ENCODE measurements at places on chromosomes 4 and X. TPM values are rescaled to one million over a fixed set of nuclear protein-coding genes. Genes with fewer than 3 reads are reported as not detected.

The C4orf46 gene
- polyA plus RNA-seq = 24.4 TPM

The RRH gene
- polyA plus RNA-seq = 0.47 TPM

The GBA3 gene
- polyA plus RNA-seq = 0.07 TPM

The MAP7D3 gene
- polyA plus RNA-seq = 15.4 TPM

The HERC6 gene
- polyA plus RNA-seq = 12.4 TPM

DNA sequence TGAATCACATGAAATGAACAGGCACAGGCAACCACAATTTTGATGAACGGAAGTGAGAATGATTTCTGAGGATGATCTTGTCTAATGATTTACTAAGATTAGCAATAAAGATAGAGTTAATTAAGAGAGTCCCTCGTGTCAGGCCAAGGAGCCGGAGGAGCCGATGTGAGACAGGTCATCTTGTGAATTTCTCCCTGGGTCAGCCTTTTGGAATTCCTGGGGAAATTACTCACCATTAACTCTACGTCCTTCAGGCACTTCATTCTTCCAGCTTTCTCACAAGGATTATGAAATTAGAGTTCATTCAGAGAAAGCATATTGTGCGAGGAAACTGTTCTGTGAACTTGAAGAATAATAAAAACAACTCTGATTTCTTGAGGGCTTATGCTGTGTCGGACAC lies 86.7 kb downstream of the PSAPL1 start:
- DNase-seq = no peak

DNA sequence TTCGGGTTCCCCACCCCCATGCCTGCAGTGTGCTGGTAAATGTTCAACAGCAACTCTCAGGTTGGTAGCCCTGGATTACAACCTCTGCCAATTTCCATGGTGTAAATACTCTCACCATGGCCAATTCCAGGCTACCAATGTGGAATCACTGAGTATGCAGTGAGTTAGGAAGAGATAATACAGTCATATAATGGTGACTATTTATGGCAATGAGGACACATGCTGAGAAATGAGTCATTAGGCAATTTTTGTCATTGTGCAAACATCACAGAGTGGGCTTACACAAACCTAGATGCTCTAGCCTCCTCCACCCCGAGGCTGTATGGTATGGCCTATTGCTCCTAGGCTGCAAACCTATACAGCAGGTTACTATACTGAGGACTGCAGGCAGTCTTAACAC lies 4.6 kb upstream of the CLDN24 start:
- DNase-seq = no peak

DNA sequence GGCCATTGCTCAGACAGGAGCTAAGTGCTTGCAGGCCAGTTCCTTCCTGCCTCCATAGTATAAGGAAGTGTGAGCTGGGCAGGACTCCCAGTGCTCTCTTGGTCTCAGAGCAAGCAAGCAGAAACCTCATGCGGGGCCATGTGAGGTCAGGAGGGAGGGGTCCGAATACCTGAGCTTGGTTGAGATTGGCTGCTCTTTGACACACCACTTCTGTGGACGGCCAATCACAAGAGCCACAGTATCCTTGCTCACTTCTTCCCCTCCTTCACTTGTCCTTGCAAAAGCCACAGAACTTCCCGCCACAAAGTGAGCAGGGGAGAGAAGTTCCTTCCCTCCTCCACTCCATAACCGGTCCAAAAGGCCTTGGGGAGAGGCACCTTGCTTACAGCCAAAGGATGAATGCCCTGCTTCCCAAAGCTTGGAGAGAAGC lies 56.7 kb downstream of the PRPS1 start:
- peak; percentile 91 for DNase-seq

GRCh38 chr4:110139815-110140214 lies 58.6 kb downstream of the ELOVL6 start:
- DNase-seq = no peak

GRCh38 chrX:13520936-13521335 lies 48.5 kb upstream of the EGFL6 start:
- no peak for DNase-seq

DNA sequence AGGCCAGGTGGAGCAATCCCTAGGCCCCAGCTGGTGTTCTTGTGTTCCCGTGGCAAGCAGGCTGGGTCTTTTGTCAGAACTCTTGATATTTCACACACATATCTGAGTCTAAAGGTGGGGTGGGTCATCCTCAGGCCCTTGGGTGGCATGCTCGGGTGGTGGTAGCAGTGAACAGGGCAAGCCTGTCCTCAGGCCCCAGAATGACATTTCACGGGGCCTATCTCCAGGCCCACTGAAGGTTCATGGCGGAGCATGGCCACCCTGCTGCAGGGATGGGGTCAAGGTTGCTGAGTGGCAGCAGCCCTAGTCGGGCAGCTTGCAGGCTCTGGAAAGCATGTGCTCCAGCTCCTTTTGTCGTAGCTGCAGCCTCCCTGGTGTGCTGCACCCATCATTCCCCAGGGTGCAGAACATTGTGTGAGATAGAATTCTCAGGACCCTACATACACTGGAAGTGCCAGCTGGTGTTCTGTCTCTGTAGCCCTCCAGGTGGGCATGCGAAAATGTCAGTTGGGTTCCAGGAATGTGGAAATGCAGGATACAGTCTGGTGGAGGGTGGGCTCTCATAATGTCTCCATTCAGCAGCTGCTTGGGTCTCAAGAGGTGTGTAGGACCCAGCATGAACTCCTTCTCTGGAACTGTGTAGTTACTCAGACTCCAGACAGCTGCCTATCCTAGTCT lies 1571.8 kb downstream of the STIM2 start:
- DNase-seq = no peak

DNA sequence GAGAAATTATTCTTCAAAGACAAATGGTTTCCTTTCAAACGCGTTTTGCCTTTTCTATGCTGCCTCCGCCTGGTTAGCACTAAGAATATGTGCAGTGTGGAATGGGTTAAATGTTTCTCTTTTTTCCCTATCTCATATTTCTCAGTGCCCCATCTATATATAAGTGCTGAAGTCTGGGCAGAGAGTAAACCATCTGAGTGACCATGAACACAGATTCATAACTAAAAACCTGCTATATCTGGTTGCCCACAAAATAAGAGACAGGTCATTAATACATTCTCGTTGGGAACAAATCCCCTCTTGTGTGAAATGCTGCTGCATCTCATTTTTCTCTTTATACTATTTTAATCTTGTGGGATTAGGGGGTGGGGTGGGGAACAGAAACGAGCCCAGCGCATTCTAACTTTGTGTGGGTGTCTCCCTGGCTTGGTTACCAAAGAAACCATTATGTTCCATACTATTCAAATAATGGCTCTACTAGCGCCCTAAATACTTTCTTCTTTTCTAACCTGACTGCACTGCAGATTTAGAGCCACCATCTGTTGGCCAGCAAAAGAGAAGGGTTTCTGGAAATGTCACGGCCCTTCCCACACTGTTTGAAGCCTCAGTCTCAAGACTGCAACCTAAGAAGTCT lies 42.2 kb upstream of the PTCHD1 start:
- no peak for DNase-seq

GRCh38 chrX:10086676-10087075 lies 70.1 kb upstream of the CLCN4 start:
- no peak for DNase-seq

- peak; percentile 92 for DNase-seq
These were observed 10.3 kb downstream of the ATP5ME start for GRCh38 chr4:663438-664428.

- no peak for DNase-seq
These were observed 115.1 kb downstream of the SOWAHB start for GRCh38 chr4:76782837-76783236.

DNA sequence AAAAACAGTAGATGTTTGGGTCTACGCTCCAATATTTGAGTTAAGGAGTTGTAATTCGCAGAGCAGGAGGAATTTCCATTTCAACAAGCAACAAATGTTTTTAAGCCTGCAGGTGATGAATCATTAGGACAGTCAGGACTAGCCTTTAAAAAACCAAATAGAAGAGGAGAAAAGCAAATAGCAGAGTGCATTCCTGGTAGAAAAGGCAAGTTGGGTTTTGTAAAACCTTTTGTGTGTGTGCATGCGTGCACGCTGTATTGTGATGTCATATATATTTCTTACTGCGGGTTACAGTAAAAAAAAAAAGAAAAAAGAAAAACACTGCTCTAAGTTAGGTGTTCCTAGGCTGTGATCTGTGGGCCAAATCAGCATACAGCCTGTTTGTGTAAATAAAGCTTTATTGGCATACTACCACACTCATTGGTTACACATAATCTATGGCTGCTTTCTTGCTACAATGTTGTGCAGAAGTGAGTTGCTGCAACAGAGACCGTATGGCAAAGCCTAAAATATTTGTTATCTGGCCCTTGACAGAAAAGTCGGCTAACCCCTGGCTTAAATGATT lies 135.6 kb downstream of the MID1 start:
- DNase-seq = no peak

DNA sequence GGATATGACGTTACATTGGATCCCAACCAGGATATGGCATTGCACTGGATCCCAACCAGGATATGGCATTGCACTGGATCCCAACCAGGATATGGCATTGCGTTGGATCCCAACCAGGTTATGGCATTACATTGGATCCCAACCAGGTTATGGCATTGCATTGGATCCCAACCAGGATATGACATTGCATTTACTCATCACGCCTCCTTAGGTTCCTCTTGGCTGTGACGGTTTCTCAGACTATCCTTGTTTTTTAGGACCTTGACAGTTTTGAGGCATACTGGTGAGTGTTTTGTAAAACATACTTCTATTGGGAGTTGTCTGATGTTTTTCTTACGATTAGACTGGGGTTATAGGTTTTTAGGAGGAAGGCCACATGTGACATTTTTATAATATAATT lies 5.4 kb upstream of the ACSL1 start:
- no peak for DNase-seq

DNA sequence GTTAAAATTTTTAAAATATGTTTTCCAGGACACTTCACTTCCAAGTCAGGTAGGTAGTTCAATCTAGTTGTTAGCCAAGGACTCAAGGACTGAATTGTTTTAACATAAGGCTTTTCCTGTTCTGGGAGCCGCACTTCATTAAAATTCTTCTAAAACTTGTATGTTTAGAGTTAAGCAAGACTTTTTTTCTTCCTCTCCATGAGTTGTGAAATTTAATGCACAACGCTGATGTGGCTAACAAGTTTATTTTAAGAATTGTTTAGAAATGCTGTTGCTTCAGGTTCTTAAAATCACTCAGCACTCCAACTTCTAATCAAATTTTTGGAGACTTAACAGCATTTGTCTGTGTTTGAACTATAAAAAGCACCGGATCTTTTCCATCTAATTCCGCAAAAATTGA lies 49.7 kb downstream of the XIAP start:
- DNase-seq = no peak

Data from left lung (tissue), 14 donors.